ENCODE measurements at places on chromosomes 11 and 22.

DNA sequence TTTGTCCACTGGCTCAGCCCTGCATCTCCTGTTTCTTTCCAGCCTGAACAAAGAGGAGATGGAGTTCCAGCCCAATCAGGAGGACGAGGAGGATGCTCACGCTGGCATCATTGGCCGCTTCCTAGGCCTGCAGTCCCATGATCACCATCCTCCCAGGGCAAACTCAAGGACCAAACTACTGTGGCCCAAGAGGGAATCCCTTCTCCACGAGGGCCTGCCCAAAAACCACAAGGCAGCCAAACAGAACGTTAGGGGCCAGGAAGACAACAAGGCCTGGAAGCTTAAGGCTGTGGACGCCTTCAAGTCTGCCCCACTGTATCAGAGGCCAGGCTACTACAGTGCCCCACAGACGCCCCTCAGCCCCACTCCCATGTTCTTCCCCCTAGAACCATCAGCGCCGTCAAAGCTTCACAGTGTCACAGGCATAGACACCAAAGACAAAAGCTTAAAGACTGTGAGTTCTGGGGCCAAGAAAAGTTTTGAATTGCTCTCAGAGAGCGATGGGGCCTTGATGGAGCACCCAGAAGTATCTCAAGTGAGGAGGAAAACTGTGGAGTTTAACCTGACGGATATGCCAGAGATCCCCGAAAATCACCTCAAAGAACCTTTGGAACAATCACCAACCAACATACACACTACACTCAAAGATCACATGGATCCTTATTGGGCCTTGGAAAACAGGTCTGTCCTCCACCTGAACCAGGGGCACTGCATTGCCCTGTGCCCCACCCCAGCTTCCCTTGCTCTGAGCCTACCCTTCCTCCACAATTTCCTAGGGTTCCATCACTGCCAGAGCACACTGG is 5.0 kb downstream of the FTH1 start:
- no peak for DNase-seq

GRCh38 chr11:15783619-15784018 is 572.7 kb downstream of the SOX6 start:
- no peak for DNase-seq

DNA sequence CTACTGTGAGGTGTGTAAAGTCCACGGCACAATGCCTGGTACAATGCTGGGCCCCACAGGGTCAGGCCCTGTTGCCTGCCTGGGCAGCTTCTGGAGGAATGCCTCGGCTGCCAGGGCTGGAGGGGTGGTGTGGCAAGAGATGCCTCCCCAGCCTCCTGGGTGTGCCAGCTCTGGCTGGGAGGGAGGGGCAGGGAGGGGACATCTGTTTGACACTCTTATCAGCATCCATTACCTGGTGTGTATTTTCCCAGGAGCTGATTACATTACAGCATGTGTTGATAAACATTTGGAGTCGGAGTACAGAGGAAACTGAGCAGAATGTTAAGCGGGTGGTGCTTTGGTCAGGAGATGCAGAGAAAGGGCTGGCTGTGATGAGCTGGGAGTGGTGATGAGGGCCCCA is 11.0 kb upstream of the NECTIN1 start:
- no peak for DNase-seq

GRCh38 chr11:130055617-130056016 is 14.1 kb upstream of the APLP2 start:
- DNase-seq = no peak

- no peak for DNase-seq
These were observed 926 bp downstream of the PRR5L start for GRCh38 chr11:36296884-36297543.

- DNase-seq = no peak
These were observed 19.2 kb upstream of the MRGPRX1 start for GRCh38 chr11:18958221-18958910.

DNA sequence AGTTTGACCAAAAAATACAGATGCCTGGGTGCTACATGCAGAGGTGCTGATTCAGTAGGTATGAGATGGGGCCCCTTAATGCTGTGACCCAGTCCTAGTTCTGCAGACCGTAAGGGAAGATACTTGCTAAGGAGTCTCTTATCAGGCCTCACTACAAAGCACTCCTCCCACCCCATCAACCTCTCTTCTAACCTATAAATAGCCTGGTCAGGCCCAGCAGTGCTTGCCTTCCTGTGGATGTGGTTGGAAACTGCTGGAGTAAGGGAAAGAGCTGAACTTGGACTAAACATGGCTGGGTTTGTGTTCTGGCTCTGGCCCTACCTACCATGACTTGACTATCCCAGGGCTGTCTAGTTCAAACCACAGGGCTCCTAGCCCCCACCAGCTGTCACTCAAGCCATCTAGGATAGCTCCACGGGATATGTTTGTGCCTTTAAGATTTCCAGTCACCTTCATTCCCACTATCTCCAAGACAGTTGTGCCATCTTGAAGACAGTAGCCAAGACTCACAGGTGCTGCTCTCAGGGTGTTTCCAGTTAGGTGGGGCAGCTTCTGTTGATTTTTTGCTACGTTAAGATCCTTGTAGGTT is 9.5 kb upstream of the DKK3 start:
- no peak for DNase-seq

DNA sequence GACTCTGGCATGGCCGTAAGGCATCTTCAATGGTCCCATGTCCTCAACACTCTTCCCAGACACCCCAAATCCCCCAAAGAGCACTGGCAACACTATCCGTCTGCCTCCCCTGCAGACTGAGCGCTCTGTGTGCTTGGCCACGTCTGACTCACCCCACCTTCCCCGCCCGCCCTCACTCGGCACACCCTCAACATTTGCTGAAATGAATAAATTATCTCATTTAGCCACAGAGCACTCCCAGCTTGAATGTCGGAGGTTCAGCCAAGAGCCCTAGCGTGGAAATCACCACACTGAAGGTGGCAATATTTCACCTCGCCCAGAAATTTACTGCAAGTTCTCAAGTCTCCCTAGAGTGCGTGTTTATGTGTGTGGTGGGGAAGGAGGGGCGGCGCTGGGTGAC is 46.6 kb upstream of the TCF20 start:
- peak; percentile 30 for DNase-seq

GRCh38 chr22:35605851-35606481 is 11.2 kb downstream of the MB start:
- no peak for DNase-seq

DNA sequence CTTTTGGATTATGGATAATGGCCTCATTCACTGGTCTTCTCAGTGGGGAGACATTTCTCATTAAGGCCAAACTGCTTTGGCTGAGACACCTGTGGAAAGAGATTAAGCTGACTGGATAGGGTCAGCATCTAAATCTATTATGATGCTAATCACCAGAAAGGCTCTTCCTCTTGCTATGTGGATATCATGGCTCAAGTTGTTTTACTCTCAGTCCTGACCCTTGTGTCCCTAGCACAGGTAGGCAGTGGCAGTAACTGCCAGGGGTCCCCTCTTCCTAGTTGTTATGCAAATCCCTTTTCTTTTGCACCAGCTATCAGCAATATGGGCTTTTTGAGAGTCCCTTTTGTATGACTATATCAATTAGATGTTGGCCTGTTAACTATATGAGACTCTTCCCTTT is 335.7 kb upstream of the PLET1 start:
- DNase-seq = no peak

DNA sequence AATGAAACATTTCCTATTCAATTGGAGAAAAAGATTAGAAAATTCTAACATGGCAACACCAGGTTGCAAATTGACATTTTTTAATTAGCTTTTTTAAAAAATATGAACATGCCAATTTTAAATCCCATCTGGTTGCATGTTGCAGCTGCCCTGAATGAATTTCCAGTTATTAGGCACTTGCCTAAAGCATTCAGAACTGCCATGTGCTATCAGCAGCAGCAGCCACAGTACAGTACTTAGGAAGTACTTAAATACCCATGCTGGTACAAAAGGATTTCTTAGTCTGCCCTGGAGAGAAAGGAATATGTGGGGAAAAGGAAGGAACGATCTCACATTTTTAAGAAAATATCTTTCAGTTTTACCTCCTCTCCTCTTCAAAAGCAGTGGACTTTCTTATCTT is 46.2 kb downstream of the FAM168A start:
- no peak for DNase-seq

- no peak for DNase-seq
These were observed 102.5 kb downstream of the TIMP3 start for GRCh38 chr22:32904044-32904443.

DNA sequence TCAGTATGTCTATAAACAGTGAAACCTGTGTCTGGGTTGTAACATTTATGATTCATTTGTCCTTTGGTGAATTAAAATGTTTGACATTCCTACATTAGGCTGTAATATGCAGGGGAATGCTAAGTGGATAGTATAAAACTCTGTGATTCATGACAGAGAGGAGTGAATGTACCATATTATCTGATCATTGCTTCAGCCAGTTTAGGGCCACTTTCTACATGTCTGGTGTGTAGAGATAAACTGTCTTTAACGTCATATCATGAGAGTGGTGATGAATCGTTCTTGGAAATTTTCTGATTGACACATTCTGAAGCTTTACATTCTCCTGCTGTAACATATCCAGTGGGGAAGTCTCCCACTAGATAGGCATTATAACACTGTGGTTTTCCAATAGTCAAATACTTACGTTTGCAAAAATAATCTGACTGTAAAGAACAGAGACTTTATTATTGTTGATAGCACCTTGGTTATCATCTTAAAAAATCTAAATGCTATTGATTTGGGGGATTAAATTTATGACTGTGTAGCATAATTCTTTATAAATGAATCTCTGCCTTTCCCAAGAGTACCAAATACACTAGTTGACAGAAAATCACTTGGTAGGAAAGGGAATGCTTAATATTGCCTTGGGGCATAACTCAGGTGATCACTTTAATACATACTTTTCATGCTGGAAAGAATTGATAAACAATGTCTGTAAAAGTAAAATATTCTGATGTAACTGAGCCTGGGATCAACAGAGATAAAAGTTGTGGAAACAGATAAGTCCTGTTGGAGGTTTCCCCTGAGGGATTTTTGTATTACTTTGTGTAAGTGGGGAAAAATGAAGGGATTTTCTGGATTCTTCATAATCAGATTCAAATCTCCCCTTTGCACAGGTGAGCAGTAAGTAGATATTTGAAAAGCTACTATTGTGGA is 427.9 kb downstream of the JRKL start:
- DNase-seq = no peak
